Retina (tissue), 1 donor: ENCODE measurements at places on chromosomes 1 and 21.
A peak's percentile ranks its signal among the peaks of the same experiment; 100 is the strongest.

DNA sequence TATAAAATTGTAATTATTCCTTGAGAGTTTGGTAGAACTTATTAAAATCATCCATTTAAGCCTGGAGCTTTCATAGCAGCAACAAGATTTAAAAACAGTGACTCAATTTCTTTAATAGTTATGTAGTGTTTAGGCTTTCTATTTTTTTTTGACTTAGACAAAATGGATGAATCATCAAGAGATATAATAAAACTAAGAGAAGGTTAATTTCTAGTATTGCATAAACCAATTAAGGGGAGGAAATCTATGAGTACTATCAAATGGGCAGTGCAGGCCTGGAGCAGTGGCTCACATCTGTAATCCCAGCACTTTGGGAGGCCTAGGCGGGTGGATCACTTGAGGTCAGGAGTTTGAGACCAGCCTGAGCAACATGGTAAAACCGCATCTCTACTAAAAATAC lies 416.3 kb upstream of the USP24 start:
- no peak for DNase-seq

DNA sequence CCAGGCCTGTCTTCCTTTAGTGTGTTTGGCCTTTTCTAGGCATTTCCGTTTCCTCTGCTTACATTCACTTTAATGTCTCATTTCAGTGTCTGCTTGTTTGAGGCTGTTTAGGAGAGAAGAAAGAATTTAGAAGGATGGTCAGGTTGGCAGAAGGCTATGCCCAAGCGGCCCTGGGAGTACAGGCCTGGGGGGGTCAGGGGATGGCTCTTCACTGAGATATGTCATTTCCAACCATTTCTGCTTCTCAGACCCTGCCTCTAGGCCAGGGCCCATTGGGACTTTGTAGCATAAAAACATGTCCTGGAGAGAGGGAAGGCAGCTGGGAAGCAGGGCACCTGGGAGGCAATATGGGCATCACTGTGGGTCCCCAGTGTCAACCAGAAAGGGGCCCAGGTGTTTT lies 86.0 kb downstream of the DDX20 start:
- no peak for DNase-seq

DNA sequence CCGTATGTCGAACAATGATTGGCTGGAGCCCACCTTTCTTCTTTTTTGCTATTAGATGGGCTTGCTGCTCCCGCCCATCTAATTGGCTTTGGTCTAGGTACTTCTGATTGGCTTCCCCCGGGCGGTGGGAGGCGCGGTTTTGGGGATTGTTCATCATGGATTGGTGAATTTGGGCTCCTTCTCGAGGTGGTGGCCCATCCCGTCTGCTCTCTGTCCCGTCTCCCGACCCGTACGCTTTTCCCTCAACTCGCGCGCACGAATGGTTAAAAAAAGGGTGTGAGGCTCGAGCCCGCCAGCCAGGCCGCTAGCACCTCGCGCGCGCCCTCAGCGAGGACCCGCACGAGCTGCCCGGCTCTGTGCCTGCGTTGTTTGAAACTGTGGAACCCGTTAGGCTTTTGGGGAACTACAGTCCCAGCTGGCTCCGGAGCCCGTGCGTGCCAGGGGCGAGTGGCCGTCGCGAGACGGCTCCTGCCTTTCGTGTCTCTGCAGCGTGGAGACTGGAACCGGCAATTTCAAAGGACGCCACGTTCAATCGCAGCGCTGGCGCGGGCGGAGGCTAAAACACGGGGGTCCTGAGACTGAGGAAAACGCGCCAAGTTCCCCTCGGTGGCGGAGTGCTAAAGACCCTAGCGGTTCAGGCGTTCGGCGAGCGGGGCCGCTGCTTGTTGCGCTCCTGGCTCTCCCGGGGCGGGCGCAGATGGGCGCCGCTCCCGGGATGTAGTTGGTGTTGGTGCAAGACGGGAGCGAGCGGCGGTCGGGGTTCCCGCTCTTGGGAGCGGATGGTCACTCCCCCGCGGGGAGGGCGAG lies at the start of gene USP1:
Gene USP1 (plus strand): TSS at position 584 of the 807 bp plus-strand sequence. CDS start 2,819 bp downstream, outside the sequence.
- DNase-seq: peak; percentile 100

DNA sequence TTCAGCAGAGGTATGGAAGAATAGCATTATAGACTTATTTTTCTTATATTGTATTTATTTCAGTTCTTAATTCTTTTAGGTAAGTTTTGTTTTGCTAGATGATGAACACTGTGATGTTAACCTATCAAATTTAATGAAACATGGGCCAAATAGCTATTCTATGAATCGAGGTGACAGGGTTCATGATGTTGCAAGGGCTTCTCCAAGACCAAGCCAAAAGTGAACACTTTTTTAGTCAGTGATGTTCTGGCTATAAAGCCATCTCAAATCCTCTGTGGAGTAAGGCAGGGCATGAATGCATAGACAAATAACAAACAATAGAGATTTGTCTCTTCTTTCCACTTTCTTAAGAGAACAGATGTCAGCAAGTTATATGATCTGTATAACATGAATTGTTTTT lies 26.7 kb downstream of the C1orf146 start:
- DNase-seq: no peak

DNA sequence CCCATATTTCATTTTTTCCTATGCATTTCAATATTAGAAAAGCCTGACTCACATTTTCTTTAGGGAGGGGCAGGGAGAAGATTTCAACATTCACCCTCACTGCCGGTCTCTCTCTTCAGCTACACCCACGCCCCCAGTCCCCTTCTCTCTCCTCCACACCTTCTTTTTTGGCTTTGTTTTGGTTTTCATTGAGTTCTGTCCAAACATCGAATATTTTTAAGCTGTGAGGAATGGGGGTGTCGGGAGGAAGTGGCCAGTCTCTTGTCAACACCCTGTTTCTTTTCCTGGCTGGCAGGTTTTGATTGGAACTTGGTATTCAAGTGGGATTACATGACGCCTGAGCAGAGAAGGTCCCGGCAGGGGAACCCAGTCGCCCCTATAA lies 177.3 kb downstream of the PGBD5 start:
- DNase-seq: no peak

- no peak for DNase-seq
Observed at GRCh38 chr1:156841295-156841855, 17.5 kb downstream of the INSRR start.

- no peak for DNase-seq
Observed at GRCh38 chr1:174359454-174359805, 88.3 kb upstream of the GPR52 start.

GRCh38 chr1:30681782-30682181 lies 41.6 kb downstream of the MATN1 start:
- no peak for DNase-seq

GRCh38 chr1:172719694-172720138 lies 60.8 kb downstream of the FASLG start:
- peak; percentile 39 for DNase-seq

DNA sequence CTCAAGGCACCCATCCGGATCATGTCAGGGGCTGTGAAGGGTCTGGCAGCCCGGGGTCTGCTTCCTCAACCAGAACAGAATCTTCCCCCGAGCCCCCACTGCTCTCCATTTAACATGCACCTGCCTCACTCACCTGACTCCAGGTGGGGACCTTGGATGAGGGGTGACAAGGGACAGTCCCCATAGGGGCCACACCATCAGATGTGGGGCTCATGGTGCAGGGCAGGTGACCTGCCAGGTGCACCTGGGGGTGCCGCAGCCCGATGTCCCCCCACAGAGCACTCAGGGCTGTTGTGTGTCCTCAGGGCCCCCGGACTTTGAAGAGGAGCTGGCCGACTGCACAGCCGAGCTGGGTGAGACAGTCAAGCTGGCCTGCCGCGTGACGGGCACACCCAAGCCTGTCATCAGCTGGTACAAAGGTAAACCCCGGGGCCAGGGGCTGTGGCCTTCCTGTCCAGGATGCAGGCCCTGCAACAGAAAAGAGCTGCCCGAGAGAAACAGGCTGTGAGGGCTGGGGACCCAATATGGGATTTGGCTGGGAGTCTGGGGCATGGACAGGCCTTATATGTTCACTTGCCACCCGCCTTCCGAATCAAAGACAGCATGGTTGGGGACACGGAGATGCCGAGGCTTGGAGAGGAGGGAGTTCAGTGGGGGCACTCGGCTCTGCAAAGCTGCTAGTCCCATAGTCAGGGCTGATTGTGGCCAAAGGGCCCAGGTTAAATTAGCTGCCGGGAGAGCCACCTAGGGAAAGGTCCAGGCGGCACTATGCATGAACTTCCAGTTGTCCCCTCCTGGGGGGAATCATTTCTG lies 64.6 kb downstream of the TRIM11 start:
- DNase-seq: no peak

DNA sequence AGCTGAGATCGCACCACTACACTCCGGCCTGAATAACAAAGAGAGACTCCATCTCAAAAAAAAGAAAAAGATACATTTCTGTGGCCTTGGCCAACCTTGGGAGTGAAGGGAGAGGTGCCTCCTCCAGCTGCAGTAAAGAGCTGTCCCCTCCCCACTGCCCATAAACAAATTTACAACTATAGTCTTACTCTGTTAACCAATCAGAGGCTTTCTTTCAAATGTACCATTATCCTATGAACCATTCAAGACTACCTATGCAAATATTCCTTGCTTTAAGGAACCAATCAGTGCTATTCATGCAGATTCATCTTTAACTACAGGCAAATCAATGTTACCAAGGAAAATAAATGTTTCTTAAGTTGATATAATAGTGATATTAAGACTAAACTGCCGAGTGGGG lies 1.0 kb downstream of the CELA2B start:
- DNase-seq: no peak

DNA sequence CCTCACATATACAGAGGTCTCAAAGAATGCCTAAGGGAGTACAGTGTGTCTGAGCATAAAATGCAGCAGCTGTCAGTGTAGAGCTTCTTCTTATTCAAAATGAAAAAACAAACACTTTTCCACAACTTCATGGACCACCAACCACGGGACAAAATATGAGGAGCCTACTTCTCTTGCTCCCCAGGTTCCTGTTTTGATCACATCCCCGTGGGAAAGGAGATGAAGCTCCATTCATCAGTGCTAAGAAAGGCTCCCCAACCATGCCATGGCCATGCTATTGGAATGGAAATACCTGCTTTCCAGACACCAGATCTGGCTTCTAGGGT lies 383 bp downstream of the CD48 start:
- no peak for DNase-seq

GRCh38 chr1:164787834-164788231 lies 228.8 kb downstream of the PBX1 start:
- DNase-seq: no peak

DNA sequence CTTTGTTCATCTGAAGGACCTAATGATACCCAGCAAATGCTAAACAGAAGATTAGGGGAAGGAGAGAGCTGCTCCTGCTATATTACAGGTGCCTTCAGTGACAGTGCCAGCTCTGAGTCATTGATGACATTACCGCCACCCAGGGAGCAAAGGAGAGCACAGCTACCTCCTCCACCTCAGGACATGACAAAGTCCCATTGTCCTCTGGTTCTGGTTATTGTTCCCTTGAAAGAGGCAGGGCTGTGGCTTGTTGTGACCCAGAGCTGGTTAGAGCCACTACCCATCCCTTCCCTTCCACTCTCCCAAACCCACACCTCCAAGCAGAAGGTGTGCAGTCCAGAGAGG lies 363.5 kb upstream of the DUSP10 start:
- DNase-seq: peak; percentile 11
